Activated B cell treated with CpG ODN at 0.5 μM for 24 hours (primary cell): ENCODE measurements at places on chromosomes 12 and 14.

DNA sequence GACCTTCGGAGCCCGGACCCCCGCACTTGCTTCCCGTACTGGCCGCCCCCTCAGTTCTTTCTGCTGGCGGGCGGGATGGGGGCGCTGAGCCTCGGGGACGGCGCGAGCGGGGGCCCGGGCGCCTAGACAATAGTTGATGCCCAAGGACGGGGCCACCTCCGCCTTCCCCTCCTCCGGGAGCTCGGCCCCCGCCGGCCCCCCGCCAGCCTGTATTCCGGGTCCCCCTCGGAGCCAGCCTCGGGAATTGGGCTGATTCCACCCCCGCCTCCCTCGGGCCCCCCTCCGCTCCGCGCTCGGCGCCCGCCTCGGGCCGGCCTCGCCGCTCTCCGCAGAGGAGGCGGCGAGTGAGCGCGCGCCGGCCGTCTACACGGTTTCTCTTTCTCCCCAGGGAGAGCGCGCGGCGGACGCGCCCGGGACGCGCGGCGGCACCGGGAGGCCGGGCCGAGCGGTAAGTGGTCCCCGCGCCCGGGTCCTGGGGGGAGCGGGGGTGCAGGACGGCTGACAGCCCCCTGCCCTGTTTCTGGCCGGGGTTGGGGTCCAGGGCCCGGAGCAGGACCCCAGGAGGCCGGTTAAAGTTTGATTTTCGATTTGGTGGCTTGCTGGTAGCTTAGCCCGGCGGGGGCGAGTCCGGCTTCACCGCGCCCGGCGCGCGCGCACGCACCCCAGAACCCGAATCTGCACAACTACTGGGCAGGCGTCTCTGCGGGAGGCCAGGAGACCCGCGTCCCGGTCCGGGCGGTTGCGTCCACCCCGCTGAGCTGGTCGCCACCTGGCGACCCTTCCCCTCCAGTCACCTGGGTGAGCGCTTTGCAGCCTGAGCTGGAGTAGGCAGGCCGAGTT lies 413.7 kb downstream of the PCNX1 start:
- H3K36me3 ChIP-seq = peaks cover 13% of the 10 kb centered on the region
- peak; percentile 73 for DNase-seq
- H3K4me1 ChIP-seq = peaks cover 50% of the 10 kb centered on the region
- H3K27ac ChIP-seq = peak overlapping the region; percentile 97

DNA sequence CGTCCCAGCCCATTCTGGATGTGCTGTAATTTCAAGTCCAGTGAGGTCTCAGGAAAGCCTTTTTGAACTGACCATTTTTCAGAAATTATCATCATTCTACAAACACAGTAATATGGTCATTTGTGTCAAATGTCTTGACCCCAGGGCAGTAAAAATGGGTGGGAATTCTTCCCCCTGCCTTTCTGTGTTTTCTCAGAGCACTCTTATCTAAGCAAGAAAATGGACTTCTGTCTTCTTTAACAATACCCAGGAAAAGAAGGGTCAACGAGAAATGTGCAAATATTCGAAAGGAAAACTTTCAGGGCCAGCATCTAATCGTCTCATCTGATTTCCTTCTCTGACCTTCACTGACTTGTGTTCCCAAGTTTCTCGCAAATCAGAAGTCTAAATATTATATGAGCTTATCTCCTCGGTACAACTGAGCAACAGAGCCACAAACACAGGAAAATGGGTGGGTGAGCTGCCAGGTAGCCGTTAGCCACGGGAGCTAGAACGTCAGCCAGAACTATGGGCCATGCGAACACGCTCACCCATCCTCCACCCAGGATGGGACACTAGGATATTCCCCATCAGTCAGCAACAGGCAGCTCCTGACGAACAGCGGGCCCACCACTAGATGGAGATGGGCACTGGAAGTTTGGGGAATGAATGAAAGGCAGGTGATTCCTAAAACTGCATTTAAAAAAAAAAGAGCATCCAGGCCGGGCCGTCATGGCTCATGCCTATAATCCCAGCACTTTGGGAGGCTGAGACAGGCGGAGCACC lies 57.1 kb downstream of the VWF start:
- H3K4me1 ChIP-seq = no peaks in the 10 kb centered on the region
- peaks cover 20% of the 10 kb centered on the region for H3K27me3 ChIP-seq
- H3K4me3 ChIP-seq = no peak overlapping the region
- H3K27ac ChIP-seq = no peak overlapping the region
- no peaks in the 10 kb centered on the region for H3K36me3 ChIP-seq

DNA sequence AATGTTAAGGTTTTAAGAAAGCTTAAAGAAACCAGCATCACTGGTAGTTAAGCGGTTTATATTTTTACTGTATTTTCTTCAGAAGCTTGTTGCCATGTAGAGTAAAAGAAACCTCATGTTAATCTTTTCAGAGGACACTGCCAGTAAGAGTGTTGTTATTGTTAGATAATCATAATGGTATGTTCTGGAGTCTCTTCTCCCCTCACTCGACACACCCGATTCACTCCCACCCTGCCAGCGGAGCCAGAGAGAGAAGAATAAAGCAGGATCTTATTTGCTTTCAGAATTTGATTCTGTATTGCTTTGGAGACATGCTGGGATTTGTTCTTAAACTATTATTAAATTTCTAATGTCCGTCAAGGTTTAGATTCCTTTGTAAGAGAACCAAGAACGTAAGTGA lies 113.7 kb downstream of the SAMD4A start:
- H3K27ac ChIP-seq = no peak overlapping the region
- peaks cover 6% of the 10 kb centered on the region for H3K4me1 ChIP-seq
- H3K27me3 ChIP-seq = no peaks in the 10 kb centered on the region
- H3K4me3 ChIP-seq = no peak overlapping the region
- DNase-seq = no peak

DNA sequence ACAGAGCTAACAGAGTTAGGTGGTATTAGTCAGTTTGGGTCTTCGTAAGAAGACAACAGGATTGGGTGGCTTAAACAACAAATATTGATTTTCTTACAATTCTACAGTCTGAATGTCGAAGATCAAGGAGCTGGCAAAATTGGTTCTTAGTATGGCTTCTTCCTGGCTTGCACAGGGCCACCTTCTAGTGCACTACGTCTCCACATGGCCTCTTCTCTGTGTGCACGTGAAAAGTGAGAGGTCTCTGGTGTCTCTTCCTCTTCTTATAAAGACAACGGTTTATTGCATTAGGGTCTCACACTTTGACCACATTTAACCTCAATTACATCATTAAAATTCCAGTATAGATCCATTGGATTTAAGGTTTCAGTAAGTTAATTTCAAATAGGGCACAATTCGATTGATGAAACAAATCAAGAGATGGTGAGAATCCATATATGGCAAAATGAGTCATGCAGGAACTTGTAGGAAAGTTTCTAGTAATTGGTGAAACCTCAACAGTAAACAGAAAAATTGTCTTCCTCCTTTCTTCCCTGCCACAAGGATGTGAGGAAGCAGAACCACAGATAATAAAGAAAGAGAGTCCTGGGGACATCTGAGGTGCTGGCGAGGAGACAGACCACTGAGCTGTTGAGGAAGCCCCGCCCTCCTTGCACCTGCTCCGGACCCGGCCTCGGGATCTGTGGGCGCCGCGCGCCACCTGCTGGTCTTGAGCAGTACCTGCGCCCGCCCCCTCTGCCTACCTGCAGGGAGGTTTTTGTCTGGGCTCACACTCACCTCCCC lies 846.7 kb downstream of the TMEM121 start:
- H3K27me3 ChIP-seq = peaks cover 2% of the 10 kb centered on the region
- no peak overlapping the region for H3K27ac ChIP-seq
- DNase-seq = peak; percentile 67
- peak overlapping the region; percentile 64 for H3K4me3 ChIP-seq
- no peaks in the 10 kb centered on the region for H3K36me3 ChIP-seq

DNA sequence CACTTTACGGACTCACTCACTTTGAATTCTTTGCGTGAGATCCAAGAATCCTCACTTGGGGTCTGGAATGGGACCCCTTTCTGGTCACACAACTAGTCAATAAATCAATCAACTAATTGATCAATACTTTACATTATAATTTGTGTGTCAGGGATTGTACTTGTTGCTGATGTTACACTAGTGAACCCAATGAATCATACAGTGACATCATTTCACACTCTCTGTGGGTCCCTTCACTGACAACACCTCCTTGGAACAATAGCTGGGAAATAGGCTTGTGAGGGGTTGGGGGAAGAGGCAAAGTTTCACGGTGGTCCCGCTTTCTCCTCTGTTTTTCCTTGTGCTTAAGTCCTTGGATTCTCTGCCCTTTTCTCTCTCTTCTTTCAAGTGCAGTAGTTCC lies 35.0 kb downstream of the TPH2 start:
- no peak for DNase-seq
- H3K27ac ChIP-seq = no peak overlapping the region
- H3K36me3 ChIP-seq = no peaks in the 10 kb centered on the region
- no peak overlapping the region for H3K4me3 ChIP-seq
- peaks cover 7% of the 10 kb centered on the region for H3K27me3 ChIP-seq
- H3K4me1 ChIP-seq = no peaks in the 10 kb centered on the region

DNA sequence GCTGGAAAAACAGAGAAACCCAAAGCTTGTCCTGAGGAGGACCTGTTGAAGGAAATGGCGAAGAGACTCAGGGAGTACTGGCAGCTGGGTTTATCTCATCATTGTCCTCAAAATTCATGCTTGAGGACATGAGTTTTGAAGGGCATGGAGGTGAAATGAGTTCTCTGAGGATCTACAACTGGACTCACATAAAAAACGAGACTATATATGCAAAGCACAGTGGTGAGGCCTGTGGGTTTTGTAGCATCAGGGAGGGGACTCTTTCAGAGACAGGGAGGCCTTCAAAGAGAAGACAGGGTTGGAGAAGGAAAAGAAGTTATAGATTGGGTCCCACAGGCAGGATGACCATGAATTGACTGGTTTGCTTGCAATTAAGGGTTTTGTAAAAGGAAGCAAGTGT lies 71.3 kb upstream of the SCN8A start:
- no peaks in the 10 kb centered on the region for H3K36me3 ChIP-seq
- H3K4me1 ChIP-seq = no peaks in the 10 kb centered on the region
- no peak overlapping the region for H3K4me3 ChIP-seq
- no peaks in the 10 kb centered on the region for H3K27me3 ChIP-seq
- no peak for DNase-seq
- H3K27ac ChIP-seq = no peak overlapping the region
